ENCODE measurements at places on chromosomes 6 and 20. TPM values are rescaled to one million over a fixed set of nuclear protein-coding genes. Genes with fewer than 3 reads are reported as not detected.

DNA sequence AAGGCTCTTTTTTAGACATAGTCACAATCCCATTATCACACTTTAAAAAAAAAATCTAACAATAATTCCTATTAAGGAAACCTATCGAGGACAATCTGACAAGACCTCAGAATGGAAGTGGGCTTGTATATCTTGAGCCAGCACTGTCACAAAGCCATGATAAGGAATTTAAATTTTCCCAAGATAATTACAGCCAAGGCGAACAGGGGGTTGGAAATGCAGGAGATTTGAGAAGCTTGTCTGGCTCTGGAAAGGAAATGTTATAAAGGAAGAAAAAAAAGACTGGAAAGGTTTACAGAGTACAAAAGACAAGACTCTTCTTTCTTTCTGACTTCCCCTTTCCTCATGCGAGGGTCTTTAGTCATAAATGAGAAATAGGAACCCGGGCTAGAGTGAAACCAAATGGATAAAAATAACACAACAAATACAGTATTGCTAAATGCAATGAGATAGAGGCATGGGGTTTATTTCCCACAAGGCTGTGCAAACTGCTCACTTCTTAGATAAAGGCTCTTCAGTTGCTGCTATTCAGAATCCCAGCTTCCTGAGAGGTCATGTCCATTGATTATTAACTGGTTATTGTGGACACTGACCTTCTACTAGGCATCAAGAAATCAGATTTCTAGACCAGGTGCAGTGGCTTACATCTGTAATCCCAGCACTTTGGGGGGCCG is 13.4 kb upstream of the GHRH start:
- no peak for DNase-seq

DNA sequence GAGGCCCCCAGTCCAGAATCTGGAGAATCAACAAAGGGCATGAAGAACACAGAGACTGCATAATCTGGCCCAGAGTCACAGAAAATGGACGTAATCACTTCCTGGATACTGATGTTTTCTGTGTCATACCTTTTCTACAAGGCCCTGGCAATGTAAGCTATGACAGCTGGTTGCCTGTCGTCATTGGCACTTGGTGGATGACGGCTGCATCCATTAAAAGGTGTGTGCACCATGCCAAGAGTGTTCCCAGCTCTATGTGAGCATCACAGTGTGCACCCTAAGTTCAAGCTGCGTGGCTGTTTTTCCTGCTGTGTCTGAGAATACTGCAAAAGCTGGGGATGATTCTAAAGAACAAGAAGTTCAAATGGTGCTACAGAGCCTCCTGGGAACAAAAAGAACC is 275.2 kb upstream of the CNR1 start:
- no peak for DNase-seq

DNA sequence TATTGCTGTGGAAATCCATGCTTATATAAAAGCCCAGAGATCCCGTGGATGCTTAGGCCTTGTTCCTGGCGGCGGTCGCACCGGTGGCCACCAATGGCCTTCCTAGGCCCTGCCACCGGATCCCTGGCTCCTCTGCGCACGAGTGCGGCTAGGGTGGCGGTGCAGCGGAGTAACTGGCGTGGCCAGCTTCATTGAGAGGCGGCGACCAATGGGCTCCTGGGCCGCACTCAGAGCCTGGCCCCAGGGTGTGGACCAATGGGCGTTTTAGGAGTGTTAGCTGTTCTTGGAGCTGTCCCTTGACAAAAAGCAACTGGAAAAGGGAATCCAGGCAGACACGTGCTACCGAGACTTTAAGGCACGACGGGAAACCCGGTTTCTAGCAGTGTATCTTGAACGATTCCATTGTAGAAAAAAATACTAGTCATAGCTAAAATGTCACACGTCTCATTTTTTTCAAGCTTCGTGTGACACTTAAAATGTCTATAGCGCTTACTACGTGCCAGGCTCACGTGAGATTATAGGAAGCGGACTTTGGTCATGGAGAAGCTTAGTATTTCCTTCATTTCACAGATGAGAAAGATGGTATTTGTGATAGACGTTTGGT is 1.7 kb downstream of the AMD1 start:
- peak; percentile 94 for DNase-seq

- DNase-seq = peak; percentile 51
These were observed 611 bp downstream of the EPB41L2 start for GRCh38 chr6:131062241-131063027.

DNA sequence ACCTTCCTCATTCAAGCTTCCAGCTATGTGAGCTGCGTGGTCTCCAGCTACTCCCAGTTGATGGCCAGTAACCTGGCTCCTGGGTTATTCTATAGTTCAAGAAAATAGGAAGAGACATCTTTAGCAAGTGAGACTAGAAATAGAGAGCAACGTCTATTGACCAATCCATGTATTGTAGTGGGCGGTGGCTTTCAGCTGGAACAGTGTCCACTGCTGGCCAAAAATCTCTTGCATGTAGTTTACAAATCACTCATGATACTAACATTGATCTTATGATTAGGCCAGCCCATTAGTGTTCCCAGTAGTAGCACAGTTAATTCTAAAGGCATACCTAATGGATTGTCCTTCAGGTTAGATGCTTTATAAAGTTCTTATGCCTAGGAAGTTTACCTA is 58.9 kb upstream of the SCP2D1 start:
- DNase-seq = no peak

- DNase-seq = peak; percentile 64
These were observed 24.1 kb upstream of the MAP3K7 start for GRCh38 chr6:90610751-90611542.

DNA sequence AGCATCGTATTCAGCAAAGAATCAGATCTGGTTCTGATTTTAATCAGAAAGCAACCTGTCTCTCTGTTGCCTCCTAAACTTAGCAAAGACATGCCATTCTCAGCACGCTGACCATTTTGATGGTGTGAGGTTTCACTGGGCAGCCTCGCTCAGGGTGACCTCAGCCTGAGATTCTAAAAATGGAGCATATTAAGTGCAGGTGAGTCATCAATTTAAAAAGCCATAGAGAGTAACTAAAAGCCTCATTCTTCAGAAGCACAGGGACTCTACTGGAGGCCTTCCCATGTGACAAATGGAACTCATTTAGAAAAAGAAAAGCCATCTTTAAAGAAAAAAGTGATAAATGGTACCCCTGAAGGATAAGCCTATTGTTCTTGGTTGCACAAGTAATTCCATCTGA is 91.3 kb downstream of the FILIP1 start:
- DNase-seq = no peak

DNA sequence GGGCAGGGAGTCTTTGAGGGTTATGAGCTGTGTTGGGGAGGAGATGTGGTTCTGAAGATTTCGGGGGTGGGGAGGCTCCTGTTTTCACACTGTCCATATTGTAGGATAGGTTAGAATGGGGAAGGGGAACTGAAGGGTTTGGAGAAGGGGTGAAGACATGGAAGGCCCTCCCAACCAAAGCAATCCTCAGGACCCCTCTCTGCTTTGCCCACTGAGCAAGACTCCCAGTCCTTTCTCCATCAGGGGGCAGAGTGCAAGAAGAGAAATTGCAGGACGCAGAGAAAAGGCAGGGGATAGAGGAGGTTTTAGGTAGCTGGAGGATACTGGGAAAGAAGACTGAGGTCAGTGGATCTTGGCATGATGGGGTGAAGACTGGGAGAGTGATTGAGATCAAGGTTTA is 3.9 kb downstream of the SYNGAP1 start:
- no peak for DNase-seq

- DNase-seq = no peak
These were observed 591.0 kb upstream of the GJE1 start for GRCh38 chr6:141541581-141542324.

Gene RCAN2
- total RNA-seq = 258 TPM

Gene ANKRD66
- not detected for total RNA-seq

Gene EYA4
- total RNA-seq = 20.4 TPM

Gene GJA10
- total RNA-seq = not detected

Gene TUBB
- total RNA-seq = 179 TPM

Measured in Right ventricle myocardium superior (tissue), 1 donor.